OCI-LY7 (cell line): ENCODE measurements at places on chromosomes 3 and 15. TPM values are rescaled to one million over a fixed set of nuclear protein-coding genes. Genes with fewer than 3 reads are reported as not detected.

The FAM43A gene
- 7.5 and 8.2 TPM in 2 replicates for total RNA-seq

The SAMD7 gene
- total RNA-seq, result 0.93 and 0.96 TPM in 2 replicates

The CFAP100 gene
- not detected in 2 replicates for total RNA-seq

The DYNLT2B gene
- total RNA-seq, result 21.5 and 25.5 TPM in 2 replicates

The LMAN1L gene
- 0.37 and 0.38 TPM in 2 replicates for total RNA-seq

The CHRD gene
- 0.07 TPM in 1 of 2 replicates, not detected in the other for total RNA-seq

The CKMT1B gene
- total RNA-seq, result 3.8 and 4.1 TPM in 2 replicates
